ENCODE measurements at places on chromosomes 11 and 22. TPM values are rescaled to one million over a fixed set of nuclear protein-coding genes. Genes with fewer than 3 reads are reported as not detected.

ALX4 gene
- total RNA-seq = not detected

TEX12 gene
- total RNA-seq = 1.4 TPM

KRTAP5-4 gene
- not detected for total RNA-seq

POU2AF2 gene
- not detected for total RNA-seq

SMIM35 gene
- not detected for total RNA-seq

FOSL1 gene
- total RNA-seq = 7.4 TPM

KRTAP5-9 gene
- total RNA-seq = 0.19 TPM

HOATZ gene
- total RNA-seq = not detected

PSMA1 gene
- total RNA-seq = 140 TPM

NXPE4 gene
- total RNA-seq = not detected

NOX4 gene
- total RNA-seq = 29.6 TPM

USP2 gene
- 17.3 TPM for total RNA-seq

FOLH1 gene
- 0.71 TPM for total RNA-seq

JOSD1 gene
- 48.3 TPM for total RNA-seq

SHISAL1 gene
- total RNA-seq = 9.8 TPM

POLD3 gene
- 15.2 TPM for total RNA-seq

TYR gene
- not detected for total RNA-seq

ARFIP2 gene
- total RNA-seq = 29.2 TPM

OSBP2 gene
- total RNA-seq = 2.1 TPM

MRPL40 gene
- 18.1 TPM for total RNA-seq

MPEG1 gene
- 20.4 TPM for total RNA-seq

RTCB gene
- 45.5 TPM for total RNA-seq

P2RY2 gene
- total RNA-seq = 3.1 TPM

APOA4 gene
- total RNA-seq = not detected

ARVCF gene
- 21.3 TPM for total RNA-seq

LARGE1 gene
- 94.4 TPM for total RNA-seq

OR4C3 gene
- not detected for total RNA-seq

MUC6 gene
- total RNA-seq = not detected

IGLL5 gene
- total RNA-seq = 1.1 TPM

C11orf91 gene
- total RNA-seq = 2.2 TPM

CDKN1C gene
- total RNA-seq = 23.6 TPM

TSPAN32 gene
- total RNA-seq = 3.6 TPM

TOMM22 gene
- 42.8 TPM for total RNA-seq

APOL5 gene
- not detected for total RNA-seq

Data from posterior vena cava (tissue), 2 donors.